ENCODE measurements at places on chromosomes 3 and 15. TPM values are rescaled to one million over a fixed set of nuclear protein-coding genes. Genes with fewer than 3 reads are reported as not detected.

DPH6 gene
- total RNA-seq, result 25.7 TPM

SLC12A6 gene
- 23.0 TPM for total RNA-seq

C3orf20 gene
- total RNA-seq, result not detected

MOBP gene
- total RNA-seq, result 0.23 TPM

ZNF860 gene
- 1.2 TPM for total RNA-seq

LRRFIP2 gene
- total RNA-seq, result 57.9 TPM

ZKSCAN7 gene
- 1.2 TPM for total RNA-seq

FYTTD1 gene
- total RNA-seq, result 47.3 TPM

NCBP2 gene
- total RNA-seq, result 48.5 TPM

HRG gene
- total RNA-seq, result not detected

FAM3D gene
- total RNA-seq, result 0.18 TPM

GOLGA8J gene
- not detected for total RNA-seq
